ENCODE measurements at places on chromosomes 12 and 14. TPM values are rescaled to one million over a fixed set of nuclear protein-coding genes. Genes with fewer than 3 reads are reported as not detected.

The SYT1 gene
- 9.0 TPM for total RNA-seq

The HOXC12 gene
- 0.22 TPM for total RNA-seq

The DBX2 gene
- total RNA-seq, result 0.13 TPM

The TBC1D30 gene
- 6.2 TPM for total RNA-seq

The SCYL2 gene
- 54.1 TPM for total RNA-seq

The RGS6 gene
- total RNA-seq, result 20.6 TPM

The NRL gene
- total RNA-seq, result 2.9 TPM

The SERPINA4 gene
- not detected for total RNA-seq

The ASCL1 gene
- not detected for total RNA-seq

The RECQL gene
- 32.7 TPM for total RNA-seq

The INHBC gene
- total RNA-seq, result not detected
